Gastrocnemius medialis (tissue), 4 donors: ENCODE measurements at places on chromosomes 13 and 19. TPM values are rescaled to one million over a fixed set of nuclear protein-coding genes. Genes with fewer than 3 reads are reported as not detected.

KANK3 gene
- 7.1 TPM for total RNA-seq

FLT3 gene
- 0.92 TPM for total RNA-seq

- no peaks in the 10 kb centered on the region for H3K27me3 ChIP-seq
- peaks cover 17% of the 10 kb centered on the region for H3K4me1 ChIP-seq
- no peak overlapping the region for H3K4me3 ChIP-seq
- H3K27ac ChIP-seq, result peak overlapping the region; percentile 66
- H3K36me3 ChIP-seq, result no peaks in the 10 kb centered on the region
Observed at GRCh38 chr19:13092606-13093235, 9.9 kb downstream of the LYL1 start.

FFAR2 gene
- not detected for total RNA-seq

DNA sequence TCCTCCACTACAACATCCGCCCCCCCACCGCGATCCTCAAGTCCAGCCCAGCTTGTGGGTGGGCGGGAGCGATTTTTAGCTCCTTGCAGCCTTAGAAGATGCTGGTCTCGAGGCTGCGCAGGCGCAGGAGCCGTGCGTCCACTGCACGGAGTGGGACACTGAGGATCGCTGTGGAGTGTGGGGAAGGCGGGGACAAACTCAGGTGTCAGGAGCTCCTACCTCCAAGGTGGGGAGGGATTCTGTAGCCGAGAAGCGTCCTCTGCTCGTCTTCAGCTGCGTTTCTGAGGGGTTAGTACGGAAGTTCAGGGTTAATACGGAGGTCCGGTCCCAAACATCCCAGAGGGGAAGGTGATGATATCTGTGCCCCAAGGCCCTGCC, at the start of gene RTBDN:
TSS of gene RTBDN (minus strand) at position 14 of the 378 bp plus-strand sequence. CDS start 4,600 bp downstream, outside the sequence.
- DNase-seq, result no peak
- peaks cover 6% of the 10 kb centered on the region for H3K4me1 ChIP-seq
- no peaks in the 10 kb centered on the region for H3K36me3 ChIP-seq
- no peak within 1 kb of the TSS for H3K27ac ChIP-seq
- H3K4me3 ChIP-seq, result peak within 1 kb of the TSS; percentile 40

GRCh38 chr13:98143601-98144026, 720 bp downstream of the FARP1 start:
- H3K27me3 ChIP-seq, result peaks cover 6% of the 10 kb centered on the region
- H3K36me3 ChIP-seq, result no peaks in the 10 kb centered on the region
- H3K27ac ChIP-seq, result peak overlapping the region; percentile 33
- no peak for DNase-seq
- peaks cover 2% of the 10 kb centered on the region for H3K4me1 ChIP-seq

DNA sequence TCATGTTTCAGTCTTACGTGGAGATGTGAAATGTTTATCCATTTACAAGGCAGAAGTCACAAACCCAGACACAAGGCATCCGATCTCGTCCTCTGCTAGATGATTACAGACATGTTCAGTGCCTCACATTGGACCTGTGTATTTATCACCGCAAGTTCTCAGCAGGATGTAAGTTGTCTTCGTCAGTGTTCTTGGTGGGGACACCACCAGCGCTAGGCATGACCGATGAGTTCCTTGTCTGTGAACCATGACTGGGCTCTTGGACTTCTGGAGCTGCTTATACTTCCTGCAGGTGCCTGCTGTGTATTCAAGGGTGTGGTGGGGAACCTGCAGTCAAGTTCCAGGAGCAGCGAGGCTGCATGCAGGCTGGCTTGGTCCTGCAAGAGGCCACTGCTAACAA, 105.4 kb downstream of the URI1 start:
- H3K4me1 ChIP-seq, result no peaks in the 10 kb centered on the region

- H3K4me1 ChIP-seq, result no peaks in the 10 kb centered on the region
- no peak overlapping the region for H3K27ac ChIP-seq
- no peak overlapping the region for H3K4me3 ChIP-seq
- H3K36me3 ChIP-seq, result no peaks in the 10 kb centered on the region
- no peaks in the 10 kb centered on the region for H3K27me3 ChIP-seq
Observed at GRCh38 chr13:52896827-52897659, 48.6 kb upstream of the PCDH8 start.

C13orf42 gene
- total RNA-seq, result not detected

DNA sequence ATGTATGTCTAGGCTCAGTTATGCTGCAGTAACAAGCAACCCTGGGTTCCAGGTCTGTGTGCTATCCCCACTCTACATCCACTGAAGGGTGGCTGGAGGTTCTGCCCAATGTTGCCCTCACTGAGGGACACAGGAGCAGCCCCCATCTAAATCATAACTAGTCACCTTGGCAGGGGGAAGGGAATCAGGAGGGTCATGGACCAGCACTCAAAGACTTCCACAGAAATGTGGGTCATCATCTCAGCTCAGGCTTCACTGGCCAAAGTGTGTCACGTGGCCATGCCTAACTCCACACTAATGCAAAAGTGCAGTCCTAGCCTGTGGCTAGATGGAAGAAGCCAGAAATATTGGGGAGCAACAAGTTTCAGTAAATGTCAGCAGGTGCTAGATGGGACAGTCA, 137.3 kb upstream of the ZNF507 start:
- H3K27me3 ChIP-seq, result no peaks in the 10 kb centered on the region
- no peak for DNase-seq
- no peak overlapping the region for H3K27ac ChIP-seq
- no peaks in the 10 kb centered on the region for H3K36me3 ChIP-seq
- H3K4me1 ChIP-seq, result no peaks in the 10 kb centered on the region

GRCh38 chr13:22061371-22061805, 390.5 kb downstream of the FGF9 start:
- H3K27me3 ChIP-seq, result no peaks in the 10 kb centered on the region
- no peak overlapping the region for H3K27ac ChIP-seq
- no peak overlapping the region for H3K4me3 ChIP-seq
- H3K36me3 ChIP-seq, result no peaks in the 10 kb centered on the region
- H3K4me1 ChIP-seq, result no peaks in the 10 kb centered on the region
- no peak for DNase-seq

PRR19 gene
- total RNA-seq, result not detected

DNA sequence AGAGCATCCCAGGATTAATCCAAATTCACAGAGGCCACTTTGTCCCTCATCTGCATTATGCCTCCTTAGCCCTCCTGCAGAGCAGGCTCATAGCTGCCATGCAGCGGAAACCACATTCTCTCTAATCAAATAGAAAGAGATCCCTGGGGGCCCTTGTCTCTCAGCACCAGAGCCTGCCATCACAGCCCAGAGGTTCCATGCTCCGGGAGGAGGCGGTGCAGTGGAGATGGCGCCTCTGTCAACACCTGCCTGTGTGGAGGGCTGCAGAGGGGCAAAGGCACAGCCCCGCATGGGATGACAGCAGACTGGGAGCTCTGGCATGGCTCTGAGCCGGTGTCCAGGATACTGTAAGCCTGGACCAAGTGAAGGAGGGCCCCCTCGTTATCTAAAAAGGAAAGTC, 111.3 kb downstream of the SLC7A1 start:
- H3K4me3 ChIP-seq, result no peak overlapping the region
- H3K27ac ChIP-seq, result no peak overlapping the region
- DNase-seq, result no peak
- no peaks in the 10 kb centered on the region for H3K36me3 ChIP-seq
- H3K27me3 ChIP-seq, result no peaks in the 10 kb centered on the region

ZNF358 gene
- 96.2 TPM for total RNA-seq

DNA sequence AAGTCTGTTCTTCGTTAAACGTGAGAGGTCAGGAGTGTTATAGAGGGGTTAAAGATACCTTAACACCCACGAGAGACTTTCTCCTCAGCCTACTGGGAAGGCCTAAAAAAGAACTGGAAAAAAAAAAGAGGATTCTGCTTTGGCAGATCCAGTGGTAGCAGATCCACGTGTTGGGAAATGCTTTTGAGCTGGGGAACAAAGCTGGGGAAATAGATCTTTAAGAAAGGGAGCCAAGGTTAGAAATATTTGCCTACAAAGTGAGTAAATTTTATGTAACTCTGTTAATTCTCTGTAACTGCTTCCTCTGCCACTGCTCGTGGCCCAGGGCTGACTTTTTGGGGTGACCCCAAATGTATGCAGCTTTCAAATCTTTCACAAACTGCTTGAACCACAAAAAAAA, 11.7 kb downstream of the RFX2 start:
- no peaks in the 10 kb centered on the region for H3K36me3 ChIP-seq
- peaks cover 3% of the 10 kb centered on the region for H3K4me1 ChIP-seq
- H3K4me3 ChIP-seq, result no peak overlapping the region
- no peak for DNase-seq
- peak overlapping the region; percentile 18 for H3K27ac ChIP-seq

DNA sequence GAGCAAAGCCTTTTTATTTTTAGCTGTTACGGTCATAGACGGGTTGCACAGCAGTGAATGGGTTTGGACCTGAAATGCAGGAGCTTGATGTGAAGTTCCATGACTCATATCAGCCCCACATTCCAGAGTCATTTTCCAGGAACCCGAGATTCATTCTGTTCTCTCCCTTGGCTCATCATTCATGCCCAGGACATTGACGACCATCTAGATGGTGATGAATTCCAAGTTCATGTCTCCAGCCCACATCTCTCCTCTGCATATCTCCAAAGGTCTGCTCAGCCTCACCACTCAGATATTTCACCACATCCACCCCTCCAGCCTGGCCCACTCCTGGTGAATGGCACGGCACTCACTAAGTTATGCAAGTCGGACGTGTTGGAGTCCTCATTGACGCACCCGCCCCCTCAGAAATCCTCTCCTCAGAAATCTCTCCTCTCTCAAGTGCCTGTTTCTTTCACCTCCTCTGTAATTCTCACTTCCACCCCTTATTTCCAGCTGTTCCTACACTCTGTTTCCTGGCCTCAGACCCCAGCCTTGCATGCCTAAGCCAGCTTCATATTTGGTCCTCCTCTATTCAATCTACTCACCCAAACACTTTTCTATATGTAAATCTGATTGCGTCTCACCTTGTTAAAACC, 83.1 kb downstream of the ALOX5AP start:
- H3K27me3 ChIP-seq, result no peaks in the 10 kb centered on the region
- H3K36me3 ChIP-seq, result no peaks in the 10 kb centered on the region
- H3K4me3 ChIP-seq, result no peak overlapping the region
- DNase-seq, result no peak
- H3K4me1 ChIP-seq, result no peaks in the 10 kb centered on the region

DNA sequence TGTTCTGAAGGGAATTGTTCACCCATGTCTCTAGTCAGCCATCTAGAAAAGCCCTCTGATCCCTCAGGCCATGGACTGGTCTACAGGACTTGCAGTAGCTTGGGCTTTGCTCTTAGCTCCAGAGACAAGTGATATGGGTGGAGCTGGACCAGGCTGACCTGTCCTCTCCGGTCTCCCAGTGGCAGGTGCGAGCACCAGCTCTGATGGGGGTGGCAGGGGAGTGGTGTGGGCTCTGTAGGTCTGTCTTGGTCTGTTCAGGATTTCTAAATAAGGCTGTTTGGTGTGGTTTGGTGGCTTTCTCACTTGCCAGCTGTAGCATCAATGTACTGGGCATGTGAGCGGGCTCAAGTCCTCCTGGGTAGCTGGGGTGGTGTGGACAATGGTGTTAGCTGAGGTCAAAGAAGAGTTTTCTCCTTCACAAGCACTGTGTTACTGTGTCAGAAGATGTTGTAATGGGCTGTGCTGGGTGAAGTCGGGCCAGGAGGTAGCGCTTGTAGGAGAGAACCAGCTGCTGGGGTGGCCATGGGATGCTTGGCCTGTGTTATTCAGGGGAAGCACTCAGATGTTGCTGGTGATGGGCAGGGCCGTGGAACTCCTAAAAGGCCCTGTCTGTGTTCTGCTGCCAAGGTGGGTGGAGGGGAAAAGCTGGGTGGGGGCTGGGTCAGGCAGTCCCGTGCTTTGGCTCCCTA, 16.9 kb downstream of the GPC6 start:
- DNase-seq, result no peak
- H3K4me3 ChIP-seq, result peak overlapping the region; percentile 27
- H3K27ac ChIP-seq, result no peak overlapping the region
- H3K4me1 ChIP-seq, result no peaks in the 10 kb centered on the region
- no peaks in the 10 kb centered on the region for H3K27me3 ChIP-seq

- no peaks in the 10 kb centered on the region for H3K36me3 ChIP-seq
- DNase-seq, result peak; percentile 9
- no peak overlapping the region for H3K4me3 ChIP-seq
Observed at GRCh38 chr13:80604098-80604497, 263.2 kb upstream of the SPRY2 start.

CLN5 gene
- total RNA-seq, result 10.1 TPM

DNA sequence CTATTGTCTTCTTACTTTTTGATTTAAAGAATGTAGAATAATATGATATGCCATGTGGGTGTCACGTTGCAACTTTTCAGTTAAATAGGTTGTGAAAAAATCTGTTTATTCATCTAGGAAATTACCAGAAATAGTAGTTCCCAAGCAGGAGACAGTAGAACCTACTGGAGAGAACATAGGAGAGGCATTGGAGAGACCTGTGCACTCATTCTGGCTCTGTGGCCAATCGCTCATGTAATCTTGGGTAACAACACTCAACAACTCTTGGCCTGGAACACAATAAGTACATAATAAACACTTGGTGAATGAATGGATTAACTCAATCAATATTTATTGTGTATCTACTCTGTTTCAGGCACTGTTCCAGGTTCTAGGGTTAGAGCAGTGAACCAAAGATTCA, 35.3 kb downstream of the EDNRB start:
- no peak overlapping the region for H3K4me3 ChIP-seq
- DNase-seq, result no peak
- no peaks in the 10 kb centered on the region for H3K27me3 ChIP-seq
- no peaks in the 10 kb centered on the region for H3K4me1 ChIP-seq

DNA sequence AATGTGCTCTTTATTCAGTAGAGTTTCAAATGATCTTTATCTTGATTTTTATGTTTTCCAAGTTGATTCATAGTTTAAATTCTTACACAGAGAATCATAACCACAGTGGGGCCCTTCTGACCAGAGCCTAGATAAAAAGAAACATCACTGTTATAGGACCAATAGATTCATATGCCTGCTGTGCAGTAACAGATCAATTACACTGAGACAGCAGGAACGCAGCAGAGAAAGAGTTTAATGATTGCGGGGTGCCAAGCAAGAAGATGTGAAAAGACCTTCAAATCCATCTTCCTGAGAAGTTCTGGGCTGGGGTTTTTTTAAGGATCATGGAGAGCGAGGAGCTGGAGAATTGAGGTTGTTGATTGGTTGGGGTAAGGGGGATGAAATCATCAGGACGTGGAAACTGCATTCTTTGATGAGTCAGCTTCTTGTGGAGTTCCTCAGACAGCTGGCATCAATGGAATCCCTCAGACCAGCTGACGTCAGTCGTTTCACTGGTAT, 346.6 kb downstream of the TBC1D4 start:
- no peak for DNase-seq
- H3K27me3 ChIP-seq, result no peaks in the 10 kb centered on the region
- no peak overlapping the region for H3K27ac ChIP-seq
- no peaks in the 10 kb centered on the region for H3K4me1 ChIP-seq

PRX gene
- total RNA-seq, result 4.2 TPM

DNA sequence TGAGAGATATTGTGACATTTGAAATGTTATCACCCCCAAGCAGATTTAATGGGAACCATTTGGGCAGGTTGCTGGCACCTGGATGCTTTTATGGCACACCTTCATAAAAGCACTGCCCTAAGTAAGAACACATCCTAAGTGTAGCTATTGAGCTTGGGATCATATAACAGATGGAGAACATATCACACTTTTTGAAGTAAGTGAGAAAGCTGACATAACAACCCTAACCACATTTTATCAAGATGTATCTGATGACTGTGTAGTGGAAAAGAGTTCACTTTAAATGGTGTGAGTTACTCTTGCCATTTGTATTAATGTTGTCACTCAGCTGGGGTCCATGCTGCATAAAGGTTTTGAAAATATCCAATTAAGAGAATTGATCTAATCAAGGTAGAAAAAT, 287.9 kb downstream of the DCLK1 start:
- no peak for DNase-seq
- H3K27ac ChIP-seq, result no peak overlapping the region
- no peaks in the 10 kb centered on the region for H3K27me3 ChIP-seq
- H3K4me1 ChIP-seq, result peaks cover 2% of the 10 kb centered on the region

GRCh38 chr13:98576200-98576945, 534 bp downstream of the STK24 start:
- no peaks in the 10 kb centered on the region for H3K36me3 ChIP-seq
- H3K4me3 ChIP-seq, result peak overlapping the region; percentile 78
- no peaks in the 10 kb centered on the region for H3K27me3 ChIP-seq
- DNase-seq, result peak; percentile 24
- H3K4me1 ChIP-seq, result peaks cover 50% of the 10 kb centered on the region
